ENCODE measurements at places on chromosomes 3 and 15.

DNA sequence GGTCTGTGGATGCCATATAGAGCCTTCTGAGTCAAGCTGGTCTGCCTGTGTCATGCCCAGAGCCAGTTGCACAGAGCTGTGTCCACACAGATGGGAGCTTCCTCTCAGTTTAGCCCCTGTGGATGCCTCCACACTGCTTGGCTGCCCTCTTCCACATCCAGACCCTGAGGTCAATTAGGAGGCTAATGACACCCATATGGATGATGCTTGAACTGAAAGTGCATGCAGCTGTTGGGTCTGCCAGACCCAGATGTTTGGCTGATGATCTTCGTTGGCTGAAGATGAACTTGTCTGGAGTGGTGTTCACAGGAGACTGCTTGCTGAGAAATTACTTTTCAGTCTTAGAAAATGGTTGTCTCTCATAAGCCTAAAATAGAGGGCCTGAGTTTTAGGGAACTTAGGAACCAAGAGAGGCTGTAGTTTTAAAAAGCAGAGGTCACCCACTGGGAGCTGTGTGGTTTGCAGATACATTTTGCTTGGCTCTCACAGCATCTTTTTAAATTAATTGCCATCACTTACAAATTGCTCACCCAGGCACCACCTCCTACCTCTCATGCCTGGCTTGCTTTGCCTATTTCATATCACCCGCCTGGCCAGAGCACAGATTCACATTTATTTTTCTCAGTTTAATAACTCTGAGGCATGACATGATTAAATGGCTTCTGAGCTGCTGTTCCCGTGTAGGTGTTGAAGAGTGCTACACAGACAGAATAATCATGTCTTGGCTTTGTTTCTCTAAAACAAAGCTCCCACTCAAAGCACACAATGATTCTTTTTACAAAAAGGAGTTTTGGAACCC is 176.1 kb downstream of the MINAR1 start:
- no peak for DNase-seq

DNA sequence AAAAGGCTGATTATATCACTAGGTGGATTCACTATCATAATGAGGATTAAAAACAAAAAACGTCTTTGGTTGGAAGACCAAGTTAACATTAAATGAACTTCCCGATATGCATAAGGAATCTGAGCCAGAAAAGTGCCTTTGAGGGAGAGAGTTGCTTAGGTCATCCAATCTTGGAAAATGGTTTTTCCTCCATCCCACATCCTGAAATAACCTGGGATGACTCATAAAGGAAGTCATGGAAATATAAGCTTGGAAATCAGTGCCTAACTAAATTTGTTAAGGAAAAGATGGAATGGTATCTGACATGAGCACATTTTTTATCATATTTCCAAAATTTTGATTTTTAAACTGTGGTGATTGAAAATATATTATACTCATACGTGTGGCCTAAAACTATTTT is 66.0 kb downstream of the KBTBD8 start:
- no peak for DNase-seq

GRCh38 chr15:70801109-70801508 is 37.8 kb upstream of the UACA start:
- DNase-seq, result no peak

- DNase-seq, result no peak
Observed at GRCh38 chr3:122691195-122691594, 10.6 kb downstream of the PARP14 start.

Data from C1 segment of cervical spinal cord (tissue), 14 donors.